ENCODE measurements at places on chromosomes 13 and 19. TPM values are rescaled to one million over a fixed set of nuclear protein-coding genes. Genes with fewer than 3 reads are reported as not detected.

The LRRC4B gene
- total RNA-seq, result not detected

The HMG20B gene
- total RNA-seq, result 162 TPM

The ELSPBP1 gene
- total RNA-seq, result not detected

The ZNF846 gene
- 13.0 TPM for total RNA-seq

The BLOC1S3 gene
- 14.4 TPM for total RNA-seq

Measured in mammary epithelial cell (primary cell).